Activated CD8-positive, alpha-beta T cell treated with anti-CD3 and anti-CD28 coated beads, Interleukin-2, amount 10 ng/mL, durations not matched to agents 7 days and 5 days (primary cell): ENCODE measurements at places on chromosomes 2 and 18.

DNA sequence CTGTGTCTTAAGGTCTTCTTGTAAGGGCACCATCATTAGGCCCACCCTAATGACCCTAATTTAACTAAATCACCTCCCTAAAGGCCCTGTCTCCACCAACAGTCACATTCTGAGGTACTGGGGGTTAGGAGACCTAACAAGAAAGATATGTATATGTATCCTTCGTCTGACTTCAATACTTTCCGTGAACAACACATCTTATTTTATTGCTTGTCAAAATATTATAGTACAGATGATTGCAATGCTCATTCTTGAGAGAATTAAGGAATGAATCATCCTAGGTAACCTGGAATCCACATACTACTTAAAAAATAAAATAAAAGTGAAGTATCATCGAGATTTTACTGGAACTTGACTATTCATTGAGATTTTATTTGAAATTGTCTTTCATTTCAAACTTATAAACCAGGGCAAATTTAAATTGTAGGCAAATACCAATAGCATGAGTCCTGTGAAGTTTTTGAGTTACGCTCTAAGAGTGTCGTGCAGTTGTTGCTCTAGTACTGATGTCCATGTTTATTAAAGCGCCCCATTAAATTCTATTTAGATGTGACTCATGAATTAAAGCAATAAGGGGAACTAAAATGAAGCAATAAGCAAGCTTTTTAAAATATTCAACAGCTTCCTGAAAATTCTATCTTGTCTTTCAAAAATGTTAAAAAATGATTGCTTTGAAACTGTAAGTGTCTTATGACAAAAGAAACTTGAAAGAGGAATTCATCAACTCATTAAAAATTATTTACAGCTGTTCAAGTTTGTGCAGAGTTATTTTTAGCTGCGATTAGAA, 40.0 kb downstream of the CCDC102B start:
- DNase-seq, result no peak

- no peak for DNase-seq
Observed at GRCh38 chr18:42883169-42883568, 232.3 kb downstream of the RIT2 start.

- no peak for DNase-seq
Observed at GRCh38 chr2:98489971-98490962, 45.6 kb downstream of the INPP4A start.

- DNase-seq, result no peak
Observed at GRCh38 chr2:33292981-33293595, 183.4 kb upstream of the RASGRP3 start.

DNA sequence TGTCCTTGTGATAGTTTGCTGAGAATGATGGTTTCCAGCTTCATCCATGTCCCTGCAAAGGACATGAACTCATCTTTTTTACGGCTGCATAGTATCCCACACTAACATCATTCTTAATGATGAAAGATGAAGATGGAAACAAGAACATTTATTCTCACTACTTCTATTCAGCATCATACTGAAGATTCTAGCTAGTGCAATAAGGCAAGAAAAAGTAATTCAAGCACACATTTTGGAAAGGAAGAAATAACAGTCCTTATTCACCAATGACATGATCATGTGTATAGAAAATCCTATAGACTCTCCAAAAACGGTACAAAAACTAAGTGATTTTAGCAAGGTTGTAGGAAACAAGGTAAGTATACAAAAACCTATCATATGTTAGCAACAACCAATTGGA, 37.2 kb downstream of the RELCH start:
- DNase-seq, result no peak

DNA sequence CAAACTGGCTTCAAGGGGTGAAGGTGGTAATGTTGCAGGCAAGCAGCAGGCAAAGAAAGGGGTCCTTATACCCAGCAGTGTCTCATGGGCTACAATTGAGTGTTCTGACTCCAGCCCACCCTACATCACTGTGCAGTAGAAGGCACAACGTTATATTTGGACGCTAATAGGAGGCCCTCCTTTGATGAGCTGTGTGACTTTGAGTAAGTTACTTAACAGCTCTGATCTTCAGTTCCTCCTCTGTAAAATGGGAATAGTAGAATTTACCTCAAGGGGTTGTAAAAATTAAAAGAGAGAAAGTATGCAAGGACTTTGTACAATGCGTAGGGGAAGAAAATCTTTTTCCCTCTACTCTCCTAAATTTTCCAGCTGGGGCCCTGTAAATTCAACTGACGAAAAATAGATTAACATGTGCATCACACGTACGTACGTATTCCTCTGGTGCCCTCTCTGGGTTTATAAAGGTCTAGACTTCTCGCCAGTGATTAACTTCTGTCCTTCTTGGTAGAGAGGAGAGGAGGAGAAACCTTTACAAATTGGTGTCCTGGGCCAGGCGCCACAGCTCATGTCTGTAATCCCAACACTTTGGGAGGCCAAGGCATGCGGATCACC, 57.6 kb upstream of the REL start:
- DNase-seq, result no peak

DNA sequence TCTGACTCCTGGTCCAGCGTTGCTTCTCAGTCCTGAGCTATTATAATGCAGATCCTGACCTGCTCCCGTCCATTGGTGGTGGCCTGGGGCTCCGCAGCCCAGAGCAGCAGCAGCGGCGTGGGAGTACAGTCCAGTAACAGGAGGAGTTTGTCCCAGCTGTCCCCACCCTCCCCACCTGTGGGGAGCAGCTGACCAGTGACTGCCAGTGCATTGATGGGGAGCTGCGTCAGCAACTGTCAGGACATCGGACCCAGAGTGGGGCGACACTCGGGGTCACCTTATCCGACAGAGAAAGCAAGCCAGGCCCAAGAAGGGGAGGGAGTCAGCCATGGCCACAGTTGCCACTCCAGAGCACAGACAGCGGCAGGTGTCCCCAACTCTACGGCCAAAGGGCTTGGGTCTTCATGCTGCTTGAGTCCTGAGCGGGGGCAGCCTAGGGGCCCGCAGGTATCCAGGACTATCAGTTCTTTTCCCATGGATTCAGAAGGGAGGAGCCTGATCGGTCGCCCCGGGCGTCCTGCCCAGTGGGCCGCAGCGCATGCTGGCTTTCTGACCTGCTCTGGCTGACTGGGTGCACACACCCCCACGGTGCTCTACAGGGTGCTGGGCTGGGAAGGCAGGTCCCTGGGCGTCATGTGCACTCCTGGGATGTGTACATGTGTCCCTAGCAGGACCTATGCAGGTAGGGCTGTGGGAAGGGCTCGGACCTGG, 29.7 kb downstream of the DNMT3A start:
- DNase-seq, result no peak
